Right forelimb (tissue), 1 donor: ENCODE measurements at places on chromosomes 2 and 18.

DNA sequence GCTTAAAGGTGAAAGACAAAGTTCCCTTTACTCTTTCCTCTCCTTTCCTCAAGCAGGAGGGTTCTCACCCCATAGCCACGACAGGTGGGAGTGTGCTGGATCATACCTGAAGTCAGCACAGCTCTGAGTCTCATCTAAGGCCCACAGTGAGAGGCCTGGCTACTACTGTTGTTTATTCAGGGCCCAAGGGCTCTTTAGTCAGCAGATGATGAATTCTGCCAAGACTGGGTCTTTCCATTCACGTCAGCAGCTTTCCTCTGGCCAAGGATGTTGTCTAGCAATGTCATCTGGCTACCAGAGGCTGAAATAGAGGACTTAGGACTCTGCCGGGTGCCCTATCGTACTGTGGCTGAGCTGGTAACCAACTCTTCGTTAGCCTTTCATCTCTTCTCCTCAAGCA is 308.4 kb upstream of the THUMPD2 start:
- DNase-seq, result no peak

GRCh38 chr18:40072761-40073160 is 1882.3 kb upstream of the PIK3C3 start:
- no peak for DNase-seq

GRCh38 chr2:215624423-215624829 is 188.6 kb upstream of the FN1 start:
- DNase-seq, result peak; percentile 69

DNA sequence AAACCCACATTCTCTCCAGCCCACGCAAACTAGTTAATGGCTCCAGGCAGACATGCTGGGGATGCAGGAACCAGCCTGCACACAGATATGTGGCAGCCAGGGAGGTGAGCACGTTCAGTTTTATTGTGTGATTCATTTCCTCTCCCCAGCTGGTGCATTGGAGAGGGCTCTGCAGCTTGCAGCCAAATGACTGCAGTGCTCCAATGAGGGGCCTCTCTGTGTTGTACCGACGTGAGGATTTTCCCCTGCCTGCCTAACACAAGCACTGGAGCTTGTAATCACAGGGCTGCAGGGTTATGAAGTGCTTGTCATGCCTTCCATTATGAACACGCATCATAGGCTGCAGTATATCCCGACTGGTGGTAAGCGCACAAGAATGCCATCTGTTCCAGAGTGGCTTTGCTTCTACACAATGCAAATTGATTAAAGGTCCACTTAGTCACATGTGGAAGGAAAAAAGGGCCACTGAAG is 92.3 kb upstream of the THUMPD2 start:
- peak; percentile 54 for DNase-seq

GRCh38 chr2:60068755-60069154 is 484.7 kb downstream of the BCL11A start:
- DNase-seq, result no peak

- DNase-seq, result peak; percentile 66
Measured at GRCh38 chr2:120552800-120553481, 182.7 kb upstream of the GLI2 start.

DNA sequence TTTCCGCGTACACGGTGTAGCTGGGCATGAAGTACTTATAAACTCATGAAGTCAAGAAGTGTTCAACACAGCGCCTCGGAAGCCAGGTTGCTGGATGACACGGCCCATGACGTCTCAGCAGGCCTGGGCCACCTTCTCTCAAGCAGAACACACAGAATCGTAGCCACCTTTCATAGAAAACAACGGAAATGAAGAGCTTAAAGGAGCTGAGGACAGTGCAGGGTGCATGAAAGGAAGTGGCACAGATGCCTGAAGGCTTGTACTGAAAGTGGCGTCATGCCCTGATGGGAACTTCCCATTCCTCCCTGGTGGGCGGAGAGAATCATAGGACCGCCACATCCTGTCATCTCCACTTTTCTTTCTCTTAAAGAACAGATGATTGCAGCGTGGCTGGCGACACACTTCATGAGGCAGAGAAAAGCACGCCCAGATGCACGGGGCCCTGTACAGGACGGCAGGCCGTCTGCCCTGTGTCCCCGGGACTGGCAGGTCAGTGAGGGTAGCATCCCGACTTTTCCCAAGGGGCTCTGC is 31.1 kb downstream of the HDAC4 start:
- DNase-seq, result no peak

DNA sequence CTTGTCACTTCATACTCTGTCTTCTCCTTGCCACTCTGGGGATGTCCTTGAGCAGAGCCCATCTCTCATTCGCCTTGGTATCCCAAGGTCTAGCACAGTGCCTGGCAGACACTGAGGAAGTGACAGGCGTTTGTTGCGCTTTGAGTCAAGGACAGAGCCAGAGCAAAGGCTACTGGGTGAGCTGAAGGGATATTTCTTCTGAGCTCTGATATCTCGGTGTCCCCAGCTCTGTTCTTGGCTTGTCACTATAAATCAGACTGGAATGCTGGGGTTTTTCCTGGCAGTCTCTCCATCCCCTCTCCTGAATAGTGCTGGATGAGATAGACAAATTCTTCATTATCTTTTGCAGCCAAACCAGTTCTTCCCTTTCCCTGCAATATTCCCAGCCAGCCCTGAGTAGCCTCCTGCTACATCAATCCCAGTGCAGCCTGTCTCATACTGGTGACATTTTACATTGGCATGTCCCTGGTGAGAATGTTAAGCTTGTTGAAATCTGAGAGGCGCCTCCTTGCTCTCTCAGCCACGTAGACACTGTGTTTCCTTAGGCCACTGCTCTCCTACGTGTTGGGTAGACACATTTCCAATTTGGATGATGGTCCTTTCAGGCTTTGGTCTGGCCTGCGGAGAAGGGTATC is 61.7 kb downstream of the CTIF start:
- DNase-seq, result no peak

- no peak for DNase-seq
Measured at GRCh38 chr2:30366199-30366691, 80.8 kb upstream of the LCLAT1 start.

GRCh38 chr2:128639693-128640092 is 321.0 kb upstream of the HS6ST1 start:
- DNase-seq, result peak; percentile 16

DNA sequence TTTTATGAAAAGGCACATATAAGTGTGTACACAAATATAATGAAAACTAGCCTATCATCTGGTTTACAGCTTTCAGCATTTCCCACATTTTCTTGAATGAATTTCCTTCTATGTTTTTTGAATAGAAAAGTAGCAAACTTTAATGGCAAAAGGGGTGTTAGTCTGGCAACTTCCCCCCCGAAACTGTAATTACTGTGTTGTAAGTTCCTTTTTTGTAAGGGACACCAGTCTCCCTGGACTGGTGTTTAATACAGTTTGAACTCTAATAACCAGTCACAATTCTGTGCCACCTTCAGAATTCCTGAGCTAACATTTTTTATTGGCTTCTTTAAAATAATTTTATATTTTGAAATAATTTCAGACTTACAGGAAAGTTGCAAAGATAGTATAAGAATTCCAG is 94.2 kb downstream of the ACSL3 start:
- no peak for DNase-seq

- DNase-seq, result no peak
Measured at GRCh38 chr2:226835420-226835795, 446 bp upstream of the RHBDD1 start.

GRCh38 chr18:35311496-35311895 is 21.5 kb upstream of the ZSCAN30 start:
- no peak for DNase-seq

DNA sequence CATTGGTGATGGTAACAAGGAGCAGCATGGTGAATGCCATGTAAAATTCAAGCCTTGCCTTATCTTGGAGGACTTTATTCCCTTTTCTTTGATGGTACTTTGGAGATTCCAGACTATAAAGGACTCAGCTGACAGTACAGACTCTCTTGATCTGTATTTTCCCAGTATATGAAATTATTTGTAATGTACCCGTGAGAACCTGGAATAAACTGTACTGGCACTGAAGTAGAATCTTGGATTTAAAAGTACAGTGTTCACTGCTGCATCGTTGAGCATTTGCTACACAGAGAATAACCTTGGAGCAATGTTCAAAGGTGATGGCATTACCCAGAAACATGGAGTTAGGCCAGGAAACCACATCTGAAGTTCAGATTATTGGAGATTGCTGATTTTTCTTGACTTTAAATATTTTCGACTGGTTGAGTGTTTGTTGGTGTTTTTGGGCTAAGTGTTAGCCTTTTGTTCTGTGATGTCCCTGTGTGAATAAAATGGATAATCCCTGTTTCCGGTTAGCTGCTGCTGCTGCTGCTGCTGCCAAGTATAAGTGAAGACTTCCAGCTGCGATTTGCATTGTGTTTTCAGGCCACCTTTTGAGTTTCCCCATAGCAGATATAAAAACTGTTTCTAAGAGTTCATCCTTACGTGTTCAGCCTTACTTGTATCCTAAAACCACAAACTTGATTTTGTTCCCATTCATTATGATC is 122.0 kb downstream of the SPTBN1 start:
- no peak for DNase-seq

- DNase-seq, result no peak
Measured at GRCh38 chr2:211113334-211114175, 557.2 kb downstream of the CPS1 start.

DNA sequence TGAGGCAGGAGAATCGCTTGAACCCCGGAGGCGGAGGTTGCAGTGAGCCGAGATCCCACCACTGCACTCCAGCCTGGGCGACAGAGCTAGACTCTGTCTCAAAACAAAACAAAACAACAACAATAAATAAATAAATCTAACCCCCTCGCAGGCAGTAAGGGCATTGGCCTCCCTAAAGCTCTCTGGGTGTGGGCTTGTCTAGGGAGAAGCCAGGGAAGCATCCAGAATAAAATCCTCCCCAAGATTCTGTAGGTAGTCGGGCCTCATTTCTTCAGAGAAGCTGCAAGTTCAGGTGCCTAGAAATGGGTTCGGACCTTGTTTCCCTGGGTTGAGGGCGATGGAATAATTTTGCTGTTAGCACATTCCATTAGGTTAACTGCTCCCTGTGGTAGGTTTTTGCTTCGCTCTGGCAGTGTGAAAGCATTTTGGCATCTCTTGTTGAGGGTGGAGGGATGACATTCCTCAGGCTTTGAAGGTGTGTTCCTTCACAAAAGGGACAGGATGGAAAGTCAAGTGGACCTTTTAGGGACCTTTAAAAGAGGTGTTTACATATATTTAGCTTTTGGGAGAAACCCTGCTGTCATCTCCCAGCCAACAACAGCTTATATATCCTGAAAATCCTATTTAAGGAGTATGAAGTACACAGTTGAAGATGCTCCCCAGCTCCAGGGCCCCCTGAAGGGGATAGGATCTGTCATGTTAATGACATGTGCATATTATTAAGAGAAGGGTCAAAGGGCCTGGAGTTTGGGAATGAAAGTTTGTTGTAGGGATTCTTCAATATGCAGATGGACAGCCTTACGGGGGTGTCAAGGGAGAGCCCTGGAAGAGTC is 17.7 kb downstream of the MYCN start:
- no peak for DNase-seq

GRCh38 chr2:175151791-175152190 is 16.2 kb downstream of the ATF2 start:
- DNase-seq, result no peak

DNA sequence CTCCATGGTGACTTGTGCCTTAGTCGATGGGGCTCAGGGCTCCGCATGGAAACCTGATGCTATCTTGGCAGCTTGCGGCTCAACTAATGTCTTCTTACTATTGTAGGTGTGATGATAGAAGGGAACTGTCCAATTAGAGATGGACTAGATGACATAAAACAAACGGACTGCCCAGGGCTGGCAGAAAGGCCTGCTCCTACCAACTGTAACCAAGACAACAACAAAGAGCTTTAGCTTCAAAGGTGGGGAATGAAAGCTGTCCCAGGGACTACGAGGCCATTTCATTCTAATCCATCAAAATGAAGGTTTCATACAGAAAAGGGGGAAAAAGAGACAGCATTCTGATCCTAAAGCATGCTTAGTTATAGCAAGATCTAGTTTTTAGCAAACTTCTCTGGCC is 186.9 kb upstream of the ACAA2 start:
- DNase-seq, result no peak

DNA sequence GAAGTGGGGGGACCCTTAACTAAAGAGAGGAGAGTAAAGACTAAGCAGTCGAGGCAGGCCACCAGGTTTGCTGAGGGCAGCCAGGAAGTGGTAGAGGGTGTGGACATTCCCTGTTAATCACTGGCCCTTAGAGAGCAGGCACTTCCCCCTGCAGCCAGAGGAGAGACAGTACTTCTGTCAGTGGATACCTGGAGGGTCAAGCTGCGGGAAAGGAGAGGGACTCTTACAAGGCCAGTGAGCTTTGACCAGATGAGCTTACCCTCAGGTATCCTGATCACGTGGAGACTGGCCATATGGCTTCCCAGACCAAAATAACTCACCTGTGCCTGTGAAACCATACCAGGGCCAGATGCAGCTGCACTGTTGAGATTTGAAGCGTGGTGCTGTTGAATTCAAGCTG is 28.6 kb downstream of the ITGA6 start:
- DNase-seq, result no peak

GRCh38 chr2:150624001-150624401 is 136.5 kb upstream of the RND3 start:
- peak; percentile 51 for DNase-seq

- DNase-seq, result peak; percentile 20
Measured at GRCh38 chr2:3172265-3172935, 205.2 kb downstream of the EIPR1 start.

DNA sequence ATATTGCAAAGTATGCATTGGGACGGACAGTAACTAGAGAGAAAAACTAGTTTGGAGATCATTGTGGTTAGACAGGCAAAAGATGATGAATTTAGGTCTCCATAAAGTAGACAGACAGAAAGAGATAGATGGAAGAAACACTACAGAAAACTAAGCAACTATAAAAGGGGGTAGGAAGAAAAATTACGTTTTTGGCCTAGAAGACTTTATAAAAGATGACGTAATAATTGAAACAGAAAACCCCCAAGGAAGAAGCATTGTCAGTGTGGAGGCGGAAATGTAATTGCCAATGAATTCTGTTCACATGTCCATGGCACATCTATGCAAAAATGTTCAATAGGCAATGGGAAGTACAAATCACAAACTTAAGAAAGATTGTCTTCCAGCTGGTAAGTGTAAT is 1211.5 kb upstream of the ZEB2 start:
- no peak for DNase-seq

DNA sequence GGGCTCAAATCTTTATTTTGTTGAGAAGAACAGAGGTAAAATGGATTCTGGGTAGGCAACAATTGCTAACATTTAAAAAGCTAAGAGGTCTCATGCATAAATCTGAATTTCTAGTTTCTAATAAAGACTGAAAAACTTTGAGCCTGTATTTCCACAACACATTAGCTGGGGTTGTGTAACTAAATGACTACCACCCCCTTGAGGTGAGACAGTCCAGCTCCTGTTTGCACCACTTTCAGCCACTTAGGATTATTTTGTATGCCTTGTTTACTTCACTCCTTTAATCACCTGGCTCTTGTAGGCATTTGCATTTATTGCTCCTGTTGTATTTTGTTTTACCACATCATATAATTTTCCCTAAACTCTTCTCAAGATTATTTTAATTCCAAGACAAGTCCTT is 376.6 kb downstream of the PTH2R start:
- no peak for DNase-seq
